ENCODE measurements at places on chromosomes 12 and 14.

- DNase-seq = no peak
Measured at GRCh38 chr14:25484906-25485305, 435.0 kb upstream of the STXBP6 start.

- no peak for DNase-seq
Measured at GRCh38 chr12:40439771-40440492, 215.1 kb downstream of the LRRK2 start.

- no peak for DNase-seq
Measured at GRCh38 chr12:104384141-104384880, 72.4 kb upstream of the CHST11 start.

DNA sequence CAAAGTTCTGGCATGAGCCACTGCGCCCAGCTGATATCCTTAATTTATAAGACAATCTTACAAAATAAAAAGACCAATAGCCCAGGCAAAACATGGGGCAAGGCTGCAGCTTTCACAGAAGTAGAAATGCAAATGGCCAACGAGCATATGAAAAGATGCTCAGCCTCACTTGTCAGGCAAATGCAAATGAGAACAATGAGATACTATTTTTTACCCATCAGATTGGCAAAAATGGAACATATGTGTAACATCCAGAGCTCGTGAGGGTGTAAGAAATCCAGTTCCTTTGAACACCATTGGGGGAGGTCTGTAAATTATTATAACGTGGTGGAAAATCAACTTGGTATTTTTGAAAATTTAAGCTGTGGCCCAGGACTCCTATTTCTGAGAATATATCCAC is 14.6 kb downstream of the MAP1LC3B2 start:
- no peak for DNase-seq

DNA sequence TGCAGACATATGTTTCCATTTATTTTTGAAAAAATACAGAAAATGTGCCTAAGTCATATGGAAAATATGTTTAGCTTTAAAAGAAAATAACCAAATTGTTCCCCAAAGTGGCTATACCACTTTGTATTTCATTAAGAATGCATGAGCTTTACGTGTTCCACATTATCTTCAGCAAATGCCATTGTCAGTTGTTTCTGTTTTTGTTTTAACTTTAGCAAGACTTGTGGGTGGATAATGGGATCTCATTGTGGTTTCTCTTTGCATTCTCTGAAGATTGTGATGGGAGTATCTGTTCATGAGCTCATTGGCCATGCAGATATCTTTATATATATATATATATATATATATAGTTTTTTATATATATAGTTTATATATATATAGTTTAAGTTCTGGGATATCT is 181.5 kb downstream of the CCER1 start:
- no peak for DNase-seq

DNA sequence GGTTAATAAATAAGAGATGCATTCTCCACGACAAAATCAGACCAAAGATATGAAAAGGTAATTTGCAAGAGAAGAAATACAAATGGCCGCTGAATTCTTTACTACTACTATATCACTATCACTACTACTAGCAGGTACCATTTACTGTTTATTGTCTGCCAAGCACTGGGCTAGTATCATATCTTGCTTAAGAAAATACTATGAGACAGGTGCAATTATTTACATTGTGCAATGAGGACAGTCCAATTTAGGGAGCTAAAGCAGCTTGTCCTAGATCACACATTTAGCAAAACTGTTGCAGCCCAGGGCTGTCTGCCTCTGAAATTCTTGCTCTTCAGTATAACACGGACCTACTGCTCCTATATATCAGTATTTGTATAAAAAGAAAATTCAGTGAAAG is 52.8 kb downstream of the CRADD start:
- DNase-seq = no peak
